Activated T-cell treated with anti-CD3 and anti-CD28 coated beads, Interleukin-2, amount 50 U/mL, for 1 hour (primary cell): ENCODE measurements at places on chromosomes 11 and 22.

DNA sequence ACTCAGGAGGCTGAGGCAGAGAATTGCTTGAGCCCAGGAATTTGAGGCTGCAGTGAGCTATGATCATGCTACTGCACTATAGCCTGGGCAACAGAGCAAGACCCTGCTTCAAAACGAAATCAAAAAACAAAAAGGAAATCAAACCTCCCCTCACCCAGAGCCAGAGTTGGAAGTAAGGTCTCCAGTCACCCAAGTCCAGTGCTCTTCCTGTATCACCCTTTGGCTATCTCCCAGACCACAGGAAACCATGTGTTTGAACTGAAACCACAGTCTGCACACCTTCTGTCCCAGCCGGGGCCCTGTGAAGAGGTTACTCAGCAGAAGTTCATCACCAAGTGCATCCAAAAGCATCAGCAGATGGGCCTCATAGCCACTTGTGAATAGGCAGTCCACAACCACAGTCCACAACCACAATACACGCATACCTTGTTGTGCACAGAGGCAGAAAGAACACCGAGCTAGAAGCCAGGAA, 4.6 kb downstream of the MYH9 start:
- peak; percentile 60 for DNase-seq

GRCh38 chr11:103406357-103406756, 297.1 kb downstream of the DYNC2H1 start:
- no peak for DNase-seq

- no peak for DNase-seq
Observed at GRCh38 chr22:43018615-43019014, 3.7 kb upstream of the PACSIN2 start.

DNA sequence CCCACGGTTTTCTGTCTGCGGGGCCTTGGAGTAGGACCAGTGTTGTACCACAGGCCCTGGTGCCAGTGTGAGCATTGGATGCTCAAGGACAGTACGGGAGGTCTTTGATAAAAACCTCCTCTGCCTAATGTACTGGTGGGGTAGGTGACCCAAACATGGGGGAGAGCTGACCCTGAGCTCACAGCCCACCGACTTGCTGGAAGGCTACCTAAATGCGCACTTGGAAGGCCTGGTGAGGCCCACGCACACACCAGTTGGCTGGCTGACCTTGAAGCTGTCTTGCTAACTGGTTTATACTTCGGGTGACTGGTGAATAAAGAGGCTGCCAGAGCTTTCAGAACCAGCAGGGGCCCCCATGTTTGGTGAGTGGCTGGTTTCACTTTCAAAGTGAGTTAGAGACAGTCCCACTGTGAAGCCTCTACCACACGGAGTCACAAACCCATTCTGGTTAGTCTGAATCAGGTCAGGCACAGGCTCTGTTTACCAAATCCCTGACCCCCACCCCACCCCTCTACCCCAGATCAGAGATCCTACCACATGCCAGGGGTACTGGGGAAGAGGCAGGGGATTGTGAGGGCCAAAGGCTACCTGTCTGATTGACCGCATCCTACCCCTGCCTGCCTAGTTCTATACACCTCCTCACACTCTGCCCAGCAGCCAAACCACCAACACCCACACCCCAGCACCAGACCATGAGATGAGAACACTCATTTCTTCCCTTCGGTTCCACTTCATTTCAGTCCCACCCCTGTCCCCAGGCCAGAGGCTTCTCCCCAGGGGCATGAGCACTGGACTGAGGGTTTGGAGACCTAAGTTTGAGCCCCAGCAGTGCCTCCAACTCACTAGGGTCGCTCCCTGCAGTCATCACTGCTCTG, 12.7 kb upstream of the IL2RB start:
- peak; percentile 65 for DNase-seq

- no peak for DNase-seq
Observed at GRCh38 chr11:60307507-60308195, 19.4 kb upstream of the MS4A6E start.

DNA sequence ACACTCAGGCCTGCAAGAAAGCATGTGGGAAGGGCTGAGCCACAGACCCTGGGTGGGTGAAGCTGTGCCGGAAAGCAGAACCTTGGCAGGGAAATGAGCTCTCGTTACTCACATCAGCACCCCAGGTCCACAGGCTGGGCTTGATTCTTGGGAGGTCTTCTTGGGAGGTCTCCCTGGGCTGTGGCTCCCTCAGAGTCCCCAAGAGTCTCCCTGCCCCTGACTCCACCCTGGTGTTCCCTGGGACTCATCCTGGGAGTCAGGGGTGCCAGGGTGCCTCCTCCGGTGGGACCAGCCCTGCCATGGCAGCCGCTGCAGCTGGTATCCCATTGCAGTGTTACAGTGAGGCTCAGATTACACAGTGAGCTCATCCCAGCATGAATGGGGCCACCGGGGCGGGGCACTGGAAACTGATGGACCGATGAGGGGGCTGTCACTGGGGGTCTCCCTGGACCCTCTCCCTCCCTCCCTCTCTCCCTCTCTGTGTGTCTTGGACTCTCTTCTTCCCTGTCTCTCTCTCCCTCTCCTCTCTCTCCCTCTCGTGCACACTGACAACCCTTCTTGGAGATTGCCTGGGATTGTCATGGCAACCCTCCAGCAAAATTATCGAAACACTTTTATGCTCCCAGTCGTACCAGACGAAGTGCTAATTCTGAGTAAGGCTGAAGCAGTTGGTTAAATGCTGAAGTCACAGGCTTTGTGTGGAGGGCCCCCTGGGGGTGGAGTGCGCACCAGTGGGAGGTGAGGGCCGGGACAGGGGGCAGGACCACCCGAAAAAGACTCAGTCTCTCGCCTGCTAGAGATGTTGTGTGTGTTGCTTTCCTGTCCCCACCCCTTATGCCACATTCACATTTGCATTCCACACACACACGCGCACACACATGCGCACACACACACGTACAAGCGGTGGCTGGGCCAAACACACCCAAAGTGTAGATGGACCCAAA, 8.6 kb upstream of the C11orf96 start:
- DNase-seq: no peak

GRCh38 chr11:128598506-128599150, 11.3 kb upstream of the ETS1 start:
- DNase-seq: no peak

DNA sequence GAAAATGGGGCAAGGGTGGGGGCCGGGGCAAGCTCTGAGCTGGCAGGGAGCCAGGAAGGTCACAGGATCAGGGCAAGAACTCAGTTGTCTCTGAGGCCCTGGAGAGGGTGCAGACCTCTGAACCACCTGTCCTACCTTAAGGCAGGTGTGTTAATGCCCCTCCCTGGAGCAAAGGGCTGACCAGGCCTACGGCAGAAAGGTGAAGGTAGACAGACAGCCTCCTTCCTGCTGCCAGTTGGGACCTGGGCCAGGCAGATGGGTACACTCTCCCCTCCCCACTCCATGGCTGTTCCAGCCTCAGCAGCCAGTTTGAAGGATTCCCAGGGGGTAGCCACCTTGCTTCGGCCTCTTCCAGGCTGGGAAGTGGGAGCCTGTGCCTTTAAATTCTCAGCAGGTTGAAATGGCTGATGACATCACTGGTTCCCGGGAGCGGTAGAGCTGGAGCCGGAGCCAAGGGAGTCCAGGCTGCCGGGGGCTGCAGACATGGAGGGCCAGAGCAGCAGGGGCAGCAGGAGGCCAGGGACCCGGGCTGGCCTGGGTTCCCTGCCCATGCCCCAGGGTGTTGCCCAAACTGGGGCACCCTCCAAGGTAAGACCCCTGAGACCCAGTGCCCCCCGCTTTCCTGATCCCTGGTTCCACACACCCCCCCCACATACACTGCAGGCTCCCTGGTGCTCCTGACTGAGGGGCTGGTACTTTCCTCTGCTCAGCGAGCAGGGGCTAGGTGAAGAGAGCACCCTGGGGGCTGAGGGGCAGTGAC, at the start of gene INPP5J:
Gene INPP5J (plus strand): TSS at position 435 of the 760 bp plus-strand sequence. CDS start 49 bp downstream, at position 484.
- DNase-seq: no peak

- no peak for DNase-seq
Observed at GRCh38 chr11:7974668-7975067, 9.4 kb upstream of the NLRP10 start.

GRCh38 chr22:35477911-35478582, 62.6 kb upstream of the RASD2 start:
- no peak for DNase-seq

GRCh38 chr11:40140560-40140959, 1318.9 kb downstream of the LRRC4C start:
- no peak for DNase-seq

DNA sequence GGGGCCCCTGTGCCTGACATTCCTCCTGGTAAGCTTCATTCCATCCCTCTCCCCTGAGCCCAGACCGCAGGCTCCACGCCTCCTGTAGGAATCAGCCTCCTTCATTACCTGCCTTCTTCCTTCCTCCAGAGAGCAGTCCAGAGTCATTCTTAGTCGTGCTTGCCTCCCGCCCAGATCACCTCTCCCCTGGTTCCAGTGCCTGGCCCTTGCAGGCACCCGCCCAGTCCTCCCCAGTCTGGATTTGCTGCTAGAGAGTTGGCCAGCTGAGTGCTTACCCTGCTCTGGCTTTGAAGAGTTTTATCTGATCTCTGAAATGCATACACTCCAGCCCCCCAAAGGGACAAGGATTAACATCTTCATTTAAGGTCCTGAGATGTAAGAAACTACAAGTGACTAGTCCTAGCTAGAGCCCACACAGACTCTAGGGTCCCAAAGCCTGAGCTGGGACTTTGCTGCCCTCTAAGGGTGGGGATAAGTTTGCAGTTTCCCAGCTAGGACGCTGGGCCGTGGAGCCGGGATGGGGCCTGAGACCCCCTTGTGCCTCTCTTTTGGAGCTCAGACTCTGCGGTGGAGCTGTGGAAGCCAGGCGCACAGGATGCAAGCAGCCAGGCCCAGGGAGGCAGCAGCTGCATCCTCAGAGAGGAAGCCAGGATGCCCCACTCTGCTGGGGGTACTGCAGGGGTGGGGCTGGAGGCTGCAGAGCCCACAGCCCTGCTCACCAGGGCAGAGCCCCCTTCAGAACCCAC, 1.6 kb downstream of the NR1H3 start:
- peak; percentile 46 for DNase-seq

GRCh38 chr22:43402128-43402527, 9.7 kb upstream of the MPPED1 start:
- DNase-seq: no peak

- DNase-seq: no peak
Observed at GRCh38 chr22:30016596-30016995, 63.7 kb upstream of the HORMAD2 start.

GRCh38 chr11:44604171-44604581, 38.7 kb downstream of the CD82 start:
- DNase-seq: no peak

DNA sequence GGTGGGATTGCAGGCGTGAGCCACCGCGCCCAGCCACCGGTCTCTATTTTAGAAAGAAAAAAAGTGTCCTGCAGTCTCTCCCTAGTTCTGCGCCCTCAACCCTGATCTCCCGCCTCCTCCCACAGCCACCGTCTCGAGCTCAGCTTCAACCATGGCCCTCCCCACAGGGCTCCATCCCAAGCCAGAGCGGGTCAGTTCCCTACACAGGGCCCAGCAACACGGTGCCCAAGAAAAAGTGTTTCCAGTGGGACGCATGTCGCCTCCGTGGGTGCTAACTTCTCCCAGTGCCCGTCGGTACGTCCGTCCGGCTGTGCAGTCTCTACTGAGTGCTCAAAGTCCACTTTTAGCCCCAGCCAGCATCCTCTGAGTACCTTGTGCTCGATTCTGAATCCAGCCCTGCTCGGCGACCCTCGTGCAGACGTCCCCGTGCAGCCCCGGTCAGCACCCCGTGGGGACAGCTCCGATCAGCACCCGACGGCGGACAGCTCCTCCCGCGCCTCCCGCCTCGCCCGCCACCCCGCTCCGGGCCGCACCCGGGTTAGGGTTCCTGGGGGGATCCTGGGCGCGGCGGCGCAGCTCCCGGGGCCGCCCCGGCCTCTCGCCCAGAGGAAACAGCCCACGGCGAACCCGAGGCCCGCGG, 657 bp upstream of the MAPK8IP2 start:
- DNase-seq: peak; percentile 75

- no peak for DNase-seq
Observed at GRCh38 chr22:43828998-43829782, 17.1 kb upstream of the EFCAB6 start.

DNA sequence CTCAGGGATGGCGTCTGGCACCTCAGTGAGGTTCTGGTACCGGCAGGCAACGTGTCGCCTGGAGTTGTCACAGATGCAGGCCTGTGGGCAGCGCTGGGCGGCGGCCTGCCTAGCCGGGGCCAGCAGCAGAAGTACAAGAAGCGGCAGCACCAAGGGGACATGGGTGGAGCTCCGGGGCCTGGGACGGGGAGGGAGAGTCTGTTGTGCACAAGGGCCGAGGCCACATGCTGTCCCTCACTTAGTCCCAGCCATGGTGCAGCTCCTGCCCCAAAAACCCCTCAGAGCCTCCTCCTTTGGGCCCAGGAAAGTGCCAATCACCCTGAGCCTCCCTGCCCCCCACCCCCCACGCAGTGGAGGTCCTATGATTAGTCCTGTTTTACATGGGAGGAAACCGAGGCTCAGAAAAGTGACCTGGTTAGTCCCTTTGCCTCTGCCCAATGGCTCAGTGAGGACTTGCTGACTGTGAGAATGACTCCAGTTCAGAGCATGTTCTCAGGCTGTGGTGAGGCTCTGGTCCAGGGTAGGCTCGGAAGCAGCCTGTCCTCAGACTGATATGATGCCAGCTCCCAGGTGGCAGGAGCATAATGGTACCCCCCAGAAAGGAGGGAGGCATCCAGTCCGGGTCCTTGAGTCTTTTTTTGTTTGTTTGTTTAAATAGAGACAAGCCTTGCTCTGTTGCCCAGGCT, 1.1 kb downstream of the CHADL start:
- no peak for DNase-seq

- peak; percentile 41 for DNase-seq
Observed at GRCh38 chr11:3109921-3110706, 52.9 kb upstream of the CARS1 start.

DNA sequence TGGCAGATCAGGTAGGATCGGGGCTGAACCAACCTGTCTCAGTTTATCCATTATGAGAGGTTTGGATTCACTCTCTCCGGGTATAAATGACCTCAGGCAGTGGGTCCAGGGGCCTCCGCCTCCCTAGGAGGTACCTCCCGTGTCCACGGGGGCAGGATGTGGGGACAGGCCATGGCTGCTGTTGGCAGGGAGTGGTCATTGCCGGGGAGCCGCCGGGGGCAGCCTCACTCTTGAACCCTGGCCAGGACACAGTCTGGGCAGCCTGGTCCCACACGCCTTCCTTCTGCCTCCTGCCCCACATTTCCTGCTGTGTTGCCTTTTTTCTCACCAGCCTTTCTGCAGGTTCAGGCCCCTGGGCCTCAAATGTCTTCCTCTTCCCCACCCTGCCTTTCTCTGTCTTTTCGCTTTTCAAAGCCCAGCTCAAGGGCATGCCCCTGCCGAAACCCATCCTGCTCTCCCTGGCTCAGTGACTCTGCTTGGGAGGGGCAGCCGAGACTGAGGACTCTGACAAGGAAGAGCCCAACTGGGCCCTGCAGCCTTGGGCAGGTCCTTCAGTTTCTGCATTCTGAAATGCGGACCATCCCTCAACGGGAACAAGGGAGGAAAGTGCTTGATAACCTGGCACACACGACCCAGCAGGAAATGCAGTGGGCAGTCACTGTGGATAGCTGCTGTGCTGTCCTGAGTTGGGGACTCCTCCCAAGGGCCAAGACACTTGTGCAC, 31.1 kb downstream of the ZC3H7B start:
- DNase-seq: no peak
